AG10803 (cell line): ENCODE measurements at places on chromosomes 5 and 9.

- peak; percentile 64 for DNase-seq
Observed at GRCh38 chr5:155872629-155873220, 454.2 kb upstream of the SGCD start.

DNA sequence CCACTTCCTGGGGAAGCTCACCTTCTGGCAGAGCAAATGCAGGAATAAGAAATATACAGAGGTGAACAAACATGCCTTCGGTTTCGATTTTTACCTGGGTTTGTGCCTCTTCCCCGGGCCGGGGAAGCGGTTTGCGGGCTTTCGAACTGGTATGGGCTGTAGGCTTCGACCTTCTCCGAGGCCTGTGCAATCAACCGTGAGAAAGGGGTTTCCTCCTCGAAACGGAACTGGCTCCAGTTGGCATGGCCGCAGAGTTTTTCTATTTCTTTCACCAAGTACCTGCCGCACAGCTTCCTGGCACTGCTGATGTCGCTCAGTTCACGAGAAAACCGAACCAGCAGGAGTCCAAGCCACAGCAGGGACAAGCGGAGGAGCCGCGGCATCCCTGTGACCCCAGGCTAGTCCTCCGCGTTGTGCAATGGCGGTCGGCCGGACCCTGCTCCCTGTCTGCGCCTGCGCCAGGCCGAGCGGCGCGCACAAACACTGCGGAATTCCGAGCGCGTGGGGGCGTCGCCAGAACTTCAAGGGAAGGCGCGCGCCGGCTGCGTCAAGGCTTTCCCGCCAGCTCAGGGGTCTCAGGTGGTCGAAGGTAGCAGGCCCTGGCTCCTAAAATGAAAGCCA, at the start of gene INSL6:
TSS of gene INSL6 (minus strand) at position 420 of the 621 bp plus-strand sequence. CDS start at position 383, 37 bp downstream.
- DNase-seq: peak; percentile 31

DNA sequence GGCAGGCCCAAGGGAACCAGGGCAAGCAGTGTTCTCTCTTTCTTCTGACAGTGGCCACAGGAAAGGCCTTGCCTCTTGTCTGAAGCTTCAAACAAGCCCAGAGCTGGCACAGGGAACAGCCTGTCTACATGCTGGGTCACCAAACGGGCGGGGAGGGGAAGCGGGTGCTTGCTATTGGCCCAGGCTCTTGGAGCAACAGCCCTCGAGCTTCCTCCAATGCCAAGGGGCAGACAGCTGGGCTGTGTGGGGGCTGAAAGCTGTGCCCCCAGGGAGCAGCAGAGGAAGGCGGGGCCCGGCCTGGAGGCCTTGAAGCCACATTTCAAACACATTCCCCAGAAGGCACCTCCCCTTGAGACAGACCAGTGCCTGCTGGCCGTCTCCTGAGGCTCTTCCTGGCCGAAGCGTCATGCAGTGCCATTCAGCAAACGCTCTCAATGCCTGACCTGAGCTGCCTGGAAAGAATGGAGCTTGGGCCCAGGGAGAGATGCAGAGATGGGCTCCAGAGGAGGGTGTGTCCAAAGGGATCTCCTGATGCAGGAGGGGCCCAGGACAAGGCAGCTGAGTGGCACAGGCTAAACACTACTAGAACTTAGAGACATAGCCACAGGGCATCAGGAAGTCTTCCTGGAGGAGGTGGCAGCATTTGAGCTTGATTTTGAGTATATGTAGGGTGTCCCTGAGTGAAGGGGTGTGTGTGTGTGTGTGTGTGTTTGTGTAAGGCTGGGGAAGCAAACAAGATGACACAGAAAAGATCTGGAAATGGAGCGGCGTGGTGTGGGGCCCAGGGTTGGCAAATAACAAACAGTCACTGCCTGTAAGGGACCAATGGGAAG, 2.5 kb downstream of the FIBCD1 start:
- peak; percentile 88 for DNase-seq

DNA sequence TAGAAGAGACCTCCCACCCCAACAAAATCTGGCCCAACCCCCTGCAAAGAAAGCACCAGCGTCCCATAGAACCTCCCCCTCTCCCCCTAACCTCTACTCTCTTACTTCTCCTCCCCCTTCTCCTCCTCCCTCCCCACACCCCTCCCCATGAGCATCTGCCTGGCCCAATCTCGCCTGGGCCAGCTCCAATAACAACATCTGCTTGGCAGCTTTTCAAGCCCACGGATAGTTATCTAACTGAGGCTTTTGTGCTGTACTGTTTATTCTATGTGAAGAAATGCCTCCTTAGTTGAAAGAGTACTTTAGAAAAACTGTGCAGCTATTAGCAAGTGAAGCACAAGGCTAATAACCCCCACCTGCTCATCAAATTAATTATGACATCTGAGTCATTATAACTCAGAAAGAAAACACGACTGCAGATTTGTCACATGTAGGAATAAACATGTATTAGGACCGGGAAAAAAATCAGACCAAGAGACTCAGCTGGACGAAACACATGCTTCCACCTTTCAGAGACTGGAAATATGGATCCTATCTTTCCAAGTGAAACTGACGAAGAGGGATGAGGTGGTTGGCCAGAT, 42.8 kb downstream of the NFIB start:
- DNase-seq: peak; percentile 27

DNA sequence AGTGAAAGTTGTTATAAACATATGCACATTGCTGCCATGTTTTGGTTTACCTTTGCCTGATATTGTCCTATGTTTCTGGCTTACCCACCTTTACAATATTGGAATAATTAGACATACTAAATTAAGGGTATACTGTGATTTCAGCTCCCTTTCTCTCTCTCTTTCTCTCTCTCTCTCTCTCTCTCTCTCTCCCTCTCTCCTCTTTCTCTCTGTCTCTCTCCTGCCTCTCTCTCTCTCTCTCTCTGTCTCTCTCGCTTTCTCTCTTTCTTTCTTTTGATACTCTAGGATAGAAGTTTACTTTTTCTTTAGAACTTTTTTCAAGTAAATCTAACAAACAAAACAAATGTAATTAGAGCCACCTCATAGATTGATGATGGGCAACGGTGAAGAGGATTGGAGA, 239.6 kb downstream of the TMEM161B start:
- DNase-seq: no peak

DNA sequence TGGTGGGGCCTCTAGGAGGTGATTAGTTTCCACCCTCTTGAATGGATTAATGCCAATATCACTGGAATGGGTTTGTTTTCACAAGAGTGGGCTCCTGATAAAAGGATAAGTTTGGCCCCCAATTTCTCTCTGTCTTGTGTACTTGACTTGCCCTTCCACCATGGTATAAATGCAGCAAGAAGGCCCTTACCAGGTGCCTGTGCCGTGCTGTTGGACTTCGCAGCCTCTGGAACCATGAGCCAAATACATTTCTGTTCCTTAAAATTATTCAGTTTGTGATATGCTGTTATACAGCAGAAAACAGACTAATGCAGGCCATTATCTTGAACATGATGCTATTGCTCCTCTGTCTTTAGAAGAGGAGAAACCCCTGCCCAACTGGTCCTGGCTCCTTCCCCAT, 17.8 kb upstream of the BRD3 start:
- no peak for DNase-seq

DNA sequence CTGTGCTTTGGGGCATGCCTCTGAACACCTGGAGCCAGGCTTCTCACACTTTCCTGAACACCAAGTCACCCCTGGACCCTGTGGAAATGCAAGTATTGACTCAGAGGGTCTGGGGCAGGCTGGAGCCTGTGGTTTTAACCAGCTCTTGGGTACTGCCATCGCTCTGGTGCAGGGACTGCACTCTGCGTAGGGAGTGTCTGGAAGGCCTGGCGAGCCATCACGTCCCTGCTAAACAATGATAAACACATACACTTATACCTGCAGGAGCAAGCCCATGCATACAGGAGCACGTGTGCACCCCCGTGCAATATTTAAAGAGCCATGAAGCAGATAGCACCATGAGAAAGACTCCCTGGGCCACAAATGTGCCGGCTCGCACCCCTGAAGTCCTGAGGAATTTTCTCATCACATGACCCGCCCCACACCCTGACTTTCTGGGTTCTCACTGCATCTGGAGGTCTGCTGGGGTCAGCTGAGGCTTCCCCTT, 267.7 kb downstream of the GADD45G start:
- no peak for DNase-seq

DNA sequence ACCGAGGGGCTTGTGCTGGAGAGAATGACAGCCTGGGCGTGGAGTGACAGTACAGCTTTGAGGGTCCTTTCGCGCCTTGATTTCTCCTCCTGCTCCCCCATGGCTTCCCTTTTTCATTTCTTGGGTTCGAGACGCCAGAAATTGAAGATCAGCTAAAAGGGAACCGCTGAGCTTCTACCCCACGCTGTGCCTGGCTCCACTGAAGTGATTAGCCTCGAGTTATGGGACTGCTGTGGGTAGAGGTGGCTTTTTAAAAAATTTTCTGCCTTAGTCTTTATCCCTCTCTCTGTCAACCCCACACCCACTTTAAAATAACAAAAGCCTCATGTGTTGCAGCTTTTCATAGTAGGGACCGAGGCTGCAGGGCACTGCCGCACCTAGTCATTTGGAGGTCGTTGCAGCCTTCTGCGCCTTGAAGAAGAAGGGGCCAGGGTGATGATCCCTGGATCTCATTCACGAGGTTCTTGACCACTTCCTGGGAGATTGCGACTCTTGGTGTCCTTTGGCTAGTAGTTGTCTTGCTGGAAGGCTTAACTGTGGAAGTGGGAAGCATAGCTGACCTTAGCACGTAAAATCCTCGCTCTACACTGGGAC, 603 bp downstream of the PPIP5K2 start:
- DNase-seq: peak; percentile 33

- DNase-seq: no peak
Observed at GRCh38 chr9:97388721-97389238, 23.1 kb upstream of the TDRD7 start.

GRCh38 chr5:132209901-132210545, 17.6 kb downstream of the P4HA2 start:
- no peak for DNase-seq

- no peak for DNase-seq
Observed at GRCh38 chr9:105979290-105979689, 284.9 kb downstream of the TMEM38B start.

DNA sequence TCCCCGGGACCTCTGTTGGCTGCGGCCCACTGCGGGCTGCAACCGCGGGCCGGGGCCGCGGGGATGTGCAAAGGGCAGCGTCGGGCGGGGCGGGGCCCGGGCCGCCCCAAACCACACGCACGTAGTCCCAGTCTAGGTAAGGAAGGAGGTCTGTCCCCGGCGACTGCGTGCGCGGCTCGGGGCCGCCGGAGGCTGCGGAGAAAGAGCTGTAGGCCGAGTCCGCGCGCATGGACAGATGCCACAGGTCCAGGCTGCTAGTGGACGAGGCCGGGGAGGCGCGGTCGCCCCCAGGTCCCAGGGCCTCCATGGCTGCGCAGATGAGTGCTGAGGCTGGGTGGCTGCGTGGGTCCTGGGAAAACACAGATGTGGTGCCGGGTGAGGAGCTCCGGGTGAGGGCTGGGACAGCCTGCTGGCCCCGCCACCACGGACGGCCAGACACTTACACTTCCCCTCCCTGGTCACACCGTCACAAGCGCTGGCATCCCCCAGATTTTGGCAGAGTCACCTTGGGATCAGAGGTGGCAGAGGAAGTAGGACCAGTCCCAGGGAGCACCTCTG, 4.5 kb downstream of the SHROOM1 start:
- no peak for DNase-seq

- no peak for DNase-seq
Observed at GRCh38 chr5:150393096-150393645, 19.5 kb downstream of the CD74 start.
